K562 (cell line): ENCODE measurements at places on chromosomes 3 and 15.
A peak's percentile ranks its signal among the peaks of the same experiment; 100 is the strongest.

DNA sequence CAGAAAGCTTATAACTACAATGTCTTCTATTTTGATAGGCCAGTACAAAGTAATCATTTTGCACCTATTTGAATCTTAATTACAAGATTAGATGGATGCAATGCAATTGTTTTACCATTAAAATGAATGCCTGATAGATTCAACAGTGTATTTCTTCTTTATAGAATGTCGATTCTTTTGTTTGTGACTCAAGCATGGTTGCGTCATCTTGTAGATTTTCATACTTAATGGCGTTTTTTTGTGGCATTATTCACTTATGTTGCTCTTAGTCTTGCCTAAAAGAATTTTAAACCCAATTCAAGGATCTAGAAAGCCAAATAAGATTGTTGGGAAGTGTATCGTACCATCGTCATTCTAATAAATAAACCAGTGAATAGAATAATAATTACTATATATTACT is 21.4 kb downstream of the ZBTB38 start:
- H3K4me3 ChIP-seq: no peak overlapping the region
- no peak for DNase-seq
- peaks cover 30% of the 10 kb centered on the region; the same call in 2 of the 3 replicates for H3K36me3 ChIP-seq
- no peaks in the 10 kb centered on the region for H3K27me3 ChIP-seq
- no peak overlapping the region for H3K27ac ChIP-seq

DNA sequence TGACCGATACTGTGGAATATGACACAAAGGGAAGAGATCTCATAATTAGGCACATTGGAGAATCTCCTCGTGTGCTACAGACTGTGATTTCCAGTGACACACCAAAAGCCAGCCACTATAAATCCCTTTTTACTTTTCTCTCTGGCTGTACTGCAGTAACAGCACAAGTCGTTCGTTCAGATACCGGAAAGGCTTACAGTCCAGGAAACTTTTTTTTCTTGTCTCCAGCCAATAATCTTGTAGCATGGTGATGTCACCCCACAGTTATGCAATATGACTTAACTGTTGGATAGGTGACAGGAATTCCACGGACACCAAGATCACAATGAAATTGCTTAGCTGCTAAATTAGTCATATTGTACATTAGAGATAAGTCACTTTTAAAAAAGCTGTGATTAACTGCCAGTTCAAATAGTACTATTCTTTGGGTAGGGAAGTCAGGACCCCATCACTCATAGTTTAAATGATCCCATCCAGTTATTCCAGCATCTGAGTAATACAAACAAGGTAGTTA is 36.3 kb upstream of the TSC22D2 start:
- no peaks in the 10 kb centered on the region for H3K4me1 ChIP-seq
- peak overlapping the region; percentile 31; the same call in 1 of the 3 replicates for H3K27ac ChIP-seq
- no peaks in the 10 kb centered on the region for H3K36me3 ChIP-seq
- no peak overlapping the region for H3K4me3 ChIP-seq

- no peak for DNase-seq
- no peaks in the 10 kb centered on the region for H3K27me3 ChIP-seq
- H3K36me3 ChIP-seq: no peaks in the 10 kb centered on the region
These were observed 13.0 kb upstream of the TF start for GRCh38 chr3:133733226-133733625.

DNA sequence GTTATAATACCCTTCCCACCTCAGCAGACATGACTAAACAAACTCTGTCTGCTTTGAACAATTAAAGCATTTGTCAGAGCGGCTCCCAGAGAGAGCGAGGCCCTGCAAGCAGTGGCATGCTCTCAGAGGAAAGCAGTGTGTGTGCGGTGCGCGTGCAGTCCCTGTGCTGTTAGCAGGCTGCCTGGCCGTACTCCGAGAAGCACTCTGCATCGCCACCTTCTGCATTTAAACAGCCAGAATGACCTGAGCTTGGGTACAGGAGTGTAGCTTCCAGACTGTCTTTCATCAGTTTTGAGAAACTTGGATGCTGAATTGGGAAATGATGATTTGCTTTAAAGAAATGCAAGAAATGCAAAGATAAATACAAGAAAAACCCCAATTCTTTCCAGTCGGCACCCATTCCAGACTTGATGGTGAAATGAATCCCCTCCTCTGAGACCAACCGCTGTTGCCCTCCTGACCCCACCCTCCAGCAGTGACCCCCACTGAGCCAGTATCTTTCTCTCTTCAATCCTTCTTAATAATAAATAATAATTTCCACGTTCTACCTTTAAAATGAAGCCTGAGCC is 113.5 kb downstream of the VGLL4 start:
- no peak overlapping the region for H3K4me3 ChIP-seq
- no peaks in the 10 kb centered on the region; the same call in 1 of the 2 replicates for H3K4me1 ChIP-seq
- H3K27me3 ChIP-seq: no peaks in the 10 kb centered on the region
- no peaks in the 10 kb centered on the region; the same call in 2 of the 3 replicates for H3K36me3 ChIP-seq
- no peak overlapping the region for H3K27ac ChIP-seq

DNA sequence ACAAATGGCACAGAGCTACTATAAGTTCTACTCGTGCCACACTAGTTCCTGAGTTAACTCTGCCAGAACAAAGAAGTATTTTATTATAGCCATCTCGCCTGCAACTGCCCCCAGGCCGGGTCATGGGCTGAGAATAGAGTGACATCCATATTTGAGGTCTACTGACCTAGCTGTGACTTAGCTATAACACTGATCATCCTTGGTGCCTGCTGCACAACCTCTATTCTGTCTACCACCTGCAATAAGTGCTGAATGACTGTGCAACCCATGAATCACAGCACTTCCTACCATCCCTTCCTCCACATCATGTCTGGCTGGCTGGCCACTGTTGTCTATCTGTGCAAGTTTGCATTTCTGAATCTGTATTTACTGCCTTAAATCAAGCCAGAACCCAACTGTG is 506.5 kb upstream of the TBL1XR1 start:
- no peaks in the 10 kb centered on the region for H3K4me1 ChIP-seq
- H3K27me3 ChIP-seq: no peaks in the 10 kb centered on the region
- H3K27ac ChIP-seq: no peak overlapping the region
- DNase-seq: no peak
- H3K36me3 ChIP-seq: no peaks in the 10 kb centered on the region

DNA sequence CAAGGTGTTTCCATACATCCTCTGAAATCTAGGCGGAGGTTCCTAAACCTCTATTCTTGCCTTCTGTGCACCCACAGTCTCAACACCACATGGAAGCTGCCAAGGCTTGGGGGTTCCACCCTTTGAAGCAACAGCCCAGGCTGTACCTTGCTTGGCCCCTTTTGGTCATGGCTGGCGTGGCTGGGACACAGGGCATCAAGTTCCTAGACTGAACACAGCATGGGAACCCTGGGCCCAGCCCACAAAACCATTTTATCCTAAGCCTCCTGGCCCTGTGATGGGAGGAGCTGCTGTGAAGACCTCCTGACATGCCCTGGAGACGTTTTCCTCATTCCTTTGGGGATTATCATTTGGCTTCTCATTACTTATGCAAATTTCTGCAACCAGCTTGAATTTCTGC is 739.0 kb upstream of the NECTIN3 start:
- H3K4me1 ChIP-seq: no peaks in the 10 kb centered on the region
- no peak overlapping the region for H3K4me3 ChIP-seq
- H3K36me3 ChIP-seq: no peaks in the 10 kb centered on the region

DNA sequence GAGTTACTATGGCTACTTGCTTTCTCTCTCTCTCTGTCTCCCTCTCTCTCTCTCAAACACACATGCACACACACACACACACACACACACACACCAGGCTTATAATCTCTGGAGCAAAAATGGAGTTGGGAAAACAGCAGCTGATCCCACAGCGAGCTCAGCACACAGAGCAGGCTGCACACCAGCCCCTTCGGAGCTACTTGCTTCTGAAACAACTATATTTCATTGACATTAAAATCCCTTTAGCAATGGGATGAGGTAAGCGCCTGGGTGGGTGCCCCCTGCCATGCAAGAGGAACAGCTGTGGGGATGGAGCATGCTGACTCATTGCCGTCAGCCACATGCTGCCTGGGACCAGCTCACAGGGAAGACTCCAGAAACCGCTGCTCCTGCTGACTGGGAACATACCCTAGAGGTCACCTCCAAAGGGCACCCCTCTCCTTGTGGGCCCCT is 45.7 kb downstream of the B3GNT5 start:
- H3K4me3 ChIP-seq: no peak overlapping the region
- no peaks in the 10 kb centered on the region for H3K27me3 ChIP-seq
- peaks cover 17% of the 10 kb centered on the region; the same call in 2 of the 3 replicates for H3K36me3 ChIP-seq

GRCh38 chr3:23241256-23241655 is 38.1 kb downstream of the UBE2E2 start:
- H3K27ac ChIP-seq: no peak overlapping the region
- H3K4me1 ChIP-seq: no peaks in the 10 kb centered on the region
- H3K27me3 ChIP-seq: no peaks in the 10 kb centered on the region
- H3K36me3 ChIP-seq: no peaks in the 10 kb centered on the region
- no peak for DNase-seq
- no peak overlapping the region for H3K4me3 ChIP-seq

- H3K27me3 ChIP-seq: no peaks in the 10 kb centered on the region
- no peaks in the 10 kb centered on the region for H3K4me1 ChIP-seq
- no peak for DNase-seq
- no peak overlapping the region for H3K4me3 ChIP-seq
- peaks cover 61% of the 10 kb centered on the region; the same call in 2 of the 3 replicates for H3K36me3 ChIP-seq
These were observed 36.4 kb downstream of the ZDHHC3 start for GRCh38 chr3:44939581-44940036.

DNA sequence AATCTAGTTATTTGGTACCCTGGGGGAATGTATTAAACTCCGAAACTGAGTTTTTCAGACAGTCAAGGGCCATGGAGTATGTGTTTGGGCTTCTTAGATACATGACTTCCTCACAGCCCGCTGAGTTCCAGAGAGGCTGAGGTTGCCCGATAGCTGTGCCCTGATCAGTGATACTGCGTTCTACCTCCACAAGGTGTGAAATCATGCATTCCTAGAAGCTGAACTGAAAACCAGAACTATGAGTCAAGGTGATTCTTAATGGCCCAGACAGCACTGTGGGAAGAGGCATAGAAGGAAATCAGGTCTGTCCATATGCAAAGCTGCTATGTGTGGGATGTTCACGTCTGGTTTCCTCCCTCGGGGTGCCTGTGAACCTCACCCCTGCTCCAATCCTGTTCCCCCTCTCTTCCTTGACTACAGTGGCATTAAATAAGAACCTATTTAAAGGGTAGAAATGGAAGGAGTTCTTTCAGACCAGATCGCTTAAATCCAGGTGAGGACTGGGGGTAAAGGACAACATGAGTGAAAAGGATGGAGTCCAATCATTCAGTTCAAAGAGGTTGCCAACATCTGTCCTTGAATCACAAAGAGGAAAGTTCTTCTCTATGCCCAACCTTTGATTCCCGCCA is 74.3 kb downstream of the MYO1E start:
- DNase-seq: no peak
- peaks cover 41% of the 10 kb centered on the region for H3K27me3 ChIP-seq
- no peak overlapping the region for H3K4me3 ChIP-seq
- H3K4me1 ChIP-seq: no peaks in the 10 kb centered on the region; the same call in 1 of the 2 replicates
- no peak overlapping the region for H3K27ac ChIP-seq

DNA sequence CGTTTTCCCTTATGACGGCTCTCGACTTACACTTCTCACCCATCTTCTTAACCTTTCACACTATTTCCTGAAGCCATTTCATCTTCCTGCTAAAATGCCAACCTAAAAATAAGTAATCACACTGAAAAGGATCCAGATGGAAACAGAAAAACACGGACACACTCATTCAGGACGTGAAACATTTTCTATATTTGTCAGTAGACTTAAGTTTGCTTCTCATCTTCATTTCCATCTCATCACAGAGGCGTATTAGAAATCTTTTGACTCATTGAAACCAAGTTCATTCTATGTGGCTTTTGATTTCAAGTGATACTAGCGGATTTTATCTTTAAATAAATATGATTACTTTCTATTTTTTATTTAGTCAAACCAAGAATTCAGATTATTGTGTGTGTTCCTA is 27.4 kb upstream of the DLG1 start:
- no peak overlapping the region for H3K27ac ChIP-seq
- H3K4me3 ChIP-seq: no peak overlapping the region
- DNase-seq: no peak
- no peaks in the 10 kb centered on the region for H3K4me1 ChIP-seq
- no peaks in the 10 kb centered on the region for H3K36me3 ChIP-seq

- H3K4me3 ChIP-seq: no peak overlapping the region
- no peaks in the 10 kb centered on the region for H3K4me1 ChIP-seq
- H3K27me3 ChIP-seq: no peaks in the 10 kb centered on the region
- no peak overlapping the region for H3K27ac ChIP-seq
These were observed 165.4 kb downstream of the CFAP20DC start for GRCh38 chr3:58884453-58884852.

GRCh38 chr3:178159691-178160220 is 376.5 kb upstream of the KCNMB2 start:
- H3K4me1 ChIP-seq: peaks cover 8% of the 10 kb centered on the region; the same call in 2 of the 3 replicates
- no peak for DNase-seq
- no peaks in the 10 kb centered on the region for H3K27me3 ChIP-seq
- H3K27ac ChIP-seq: no peak overlapping the region
